ENCODE measurements at places on chromosomes 7 and 10.

DNA sequence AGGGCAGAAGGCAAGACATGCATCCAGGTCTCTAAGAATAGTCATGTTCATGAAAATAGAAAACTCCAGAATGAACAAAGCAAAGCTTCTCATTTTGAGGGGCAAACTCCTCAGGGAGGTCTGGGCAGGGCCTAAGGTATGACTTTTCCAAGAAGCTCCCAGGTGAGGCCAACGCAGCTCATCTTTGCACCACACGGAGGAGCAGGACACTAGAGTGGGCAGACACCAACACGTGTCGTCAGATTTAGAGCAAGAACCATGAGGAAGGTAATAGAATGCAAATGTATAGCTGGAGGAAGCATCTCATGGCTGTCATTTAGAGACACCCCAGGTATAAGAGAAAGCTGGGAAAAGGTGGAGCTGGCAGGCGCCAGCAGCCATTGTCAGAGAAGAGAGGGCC is 95.7 kb downstream of the WDFY4 start:
- no peaks in the 10 kb centered on the region for H3K27me3 ChIP-seq
- no peaks in the 10 kb centered on the region for H3K4me1 ChIP-seq
- no peak overlapping the region for H3K27ac ChIP-seq

DNA sequence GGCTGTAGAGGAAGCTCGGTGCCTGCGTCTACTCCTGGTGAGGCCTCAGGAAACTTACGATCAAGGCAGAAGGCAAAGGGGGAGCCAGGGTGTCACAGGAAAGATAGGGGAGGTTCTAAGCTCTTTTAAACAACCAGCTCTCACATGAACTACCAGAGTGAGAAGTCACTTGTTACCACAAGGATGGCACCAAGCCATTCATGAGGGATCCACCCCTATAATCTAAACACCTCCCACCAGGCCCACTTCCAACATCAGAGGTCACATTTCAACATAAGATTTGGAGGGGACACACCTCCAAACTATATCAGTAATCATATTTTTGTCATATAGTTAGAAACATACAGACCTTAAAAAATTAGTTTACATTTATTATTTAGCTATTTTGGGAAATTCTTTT is 9.4 kb downstream of the NOC3L start:
- H3K27me3 ChIP-seq: no peaks in the 10 kb centered on the region
- no peak overlapping the region for H3K27ac ChIP-seq
- H3K36me3 ChIP-seq: peaks cover 4% of the 10 kb centered on the region
- H3K4me3 ChIP-seq: no peak overlapping the region
- no peaks in the 10 kb centered on the region for H3K4me1 ChIP-seq

DNA sequence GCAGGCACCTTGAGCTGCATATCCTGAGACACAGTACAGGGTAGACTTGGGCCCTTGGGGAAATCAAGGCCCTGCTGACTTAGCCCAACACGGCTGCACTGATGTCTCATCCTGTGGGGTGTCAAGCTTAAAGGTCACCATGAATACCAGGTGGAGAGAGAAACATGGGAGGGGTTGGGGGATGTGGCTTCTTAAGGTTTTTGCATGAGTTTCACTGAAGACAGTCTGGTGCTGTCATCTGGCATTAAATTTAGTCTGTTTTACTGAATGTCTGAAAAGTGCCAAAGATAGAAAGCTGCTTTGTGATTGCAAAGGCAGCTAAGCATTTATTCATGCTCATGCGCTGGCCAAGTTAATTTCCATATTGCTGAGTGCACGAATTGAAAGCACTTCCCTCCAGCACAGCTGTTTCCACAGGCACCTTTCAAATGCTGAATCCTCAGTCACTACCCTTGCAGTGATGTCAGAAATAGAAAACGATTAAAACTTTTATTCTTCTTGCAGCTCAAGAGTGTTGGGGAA is 102.1 kb downstream of the OSBPL3 start:
- peak; percentile 62 for DNase-seq
- no peak overlapping the region for H3K4me3 ChIP-seq
- H3K4me1 ChIP-seq: peaks cover 16% of the 10 kb centered on the region
- H3K27me3 ChIP-seq: no peaks in the 10 kb centered on the region
- H3K27ac ChIP-seq: peak overlapping the region; percentile 5
- H3K36me3 ChIP-seq: no peaks in the 10 kb centered on the region

GRCh38 chr10:72353965-72354355 is 759 bp downstream of the DNAJB12 start:
- peak overlapping the region; percentile 98 for H3K4me3 ChIP-seq
- no peak for DNase-seq
- H3K27me3 ChIP-seq: no peaks in the 10 kb centered on the region
- peak overlapping the region; percentile 87 for H3K27ac ChIP-seq
- H3K36me3 ChIP-seq: 0 out of 2 replicates have a peak, but pooled peaks cover 6% of the 10 kb centered on the region
- peaks cover 7% of the 10 kb centered on the region for H3K4me1 ChIP-seq

- no peaks in the 10 kb centered on the region for H3K36me3 ChIP-seq
- no peak for DNase-seq
- peaks cover 27% of the 10 kb centered on the region for H3K4me1 ChIP-seq
- H3K4me3 ChIP-seq: no peak overlapping the region
- no peaks in the 10 kb centered on the region for H3K27me3 ChIP-seq
Observed at GRCh38 chr7:30302656-30303311, 18.4 kb downstream of the ZNRF2 start.

DNA sequence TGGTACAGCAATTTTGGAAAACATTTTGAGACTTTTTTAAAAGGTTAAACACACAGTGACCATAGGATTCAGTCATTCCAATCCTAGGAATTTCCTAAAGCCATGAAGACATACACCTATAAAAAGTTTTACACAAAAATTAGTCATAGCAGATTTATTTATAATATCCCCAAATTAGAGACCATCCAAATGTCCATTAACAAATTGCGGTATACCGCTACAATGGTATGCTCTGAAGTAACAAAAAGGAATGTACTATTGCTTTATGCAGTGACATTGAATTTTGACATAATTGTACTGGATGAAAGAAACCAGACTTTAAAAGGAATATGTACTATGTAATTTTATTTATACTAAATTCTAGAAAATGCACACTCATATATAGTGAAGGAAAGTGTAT is 362.8 kb downstream of the HGF start:
- DNase-seq: no peak
- H3K27ac ChIP-seq: no peak overlapping the region
- no peaks in the 10 kb centered on the region for H3K4me1 ChIP-seq
- no peaks in the 10 kb centered on the region for H3K36me3 ChIP-seq
- no peaks in the 10 kb centered on the region for H3K27me3 ChIP-seq
- no peak overlapping the region for H3K4me3 ChIP-seq

GRCh38 chr7:39700165-39700564 is 76.8 kb downstream of the RALA start:
- H3K4me1 ChIP-seq: no peaks in the 10 kb centered on the region
- no peak overlapping the region for H3K4me3 ChIP-seq
- H3K36me3 ChIP-seq: peaks cover 2% of the 10 kb centered on the region
- H3K27me3 ChIP-seq: no peaks in the 10 kb centered on the region
- DNase-seq: no peak
- no peak overlapping the region for H3K27ac ChIP-seq

GRCh38 chr7:132428247-132428919 is 147.9 kb downstream of the PLXNA4 start:
- no peaks in the 10 kb centered on the region for H3K4me1 ChIP-seq
- no peak for DNase-seq
- H3K27ac ChIP-seq: no peak overlapping the region
- H3K4me3 ChIP-seq: no peak overlapping the region
- H3K27me3 ChIP-seq: 0 out of 2 replicates have a peak, but pooled peaks cover 2% of the 10 kb centered on the region

GRCh38 chr7:101644879-101645278 is 15.8 kb upstream of the MYL10 start:
- H3K27me3 ChIP-seq: peaks cover 2% of the 10 kb centered on the region
- H3K4me3 ChIP-seq: no peak overlapping the region
- no peak for DNase-seq
- H3K36me3 ChIP-seq: no peaks in the 10 kb centered on the region
- no peaks in the 10 kb centered on the region for H3K4me1 ChIP-seq
- no peak overlapping the region for H3K27ac ChIP-seq

DNA sequence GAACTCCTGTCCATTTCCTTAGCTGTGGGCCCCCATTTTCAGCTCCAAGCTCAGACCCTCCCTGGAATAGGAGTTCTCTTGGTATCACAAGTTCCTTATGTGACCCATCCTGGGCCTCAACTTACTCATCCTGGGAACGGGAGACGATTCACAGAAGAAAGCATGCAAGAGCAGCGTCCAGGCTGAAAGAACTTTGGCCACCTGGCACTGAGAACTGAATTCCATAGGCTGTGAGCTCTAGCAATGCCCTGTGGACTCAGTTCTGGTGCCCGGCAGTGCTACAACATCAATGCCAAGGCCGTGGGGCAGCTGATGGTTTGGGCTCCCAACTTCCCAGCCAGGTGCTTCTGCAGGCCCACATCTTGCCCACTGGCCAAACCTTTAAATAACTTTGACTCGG is 3.9 kb upstream of the CUEDC2 start:
- no peaks in the 10 kb centered on the region for H3K36me3 ChIP-seq
- H3K27ac ChIP-seq: peak overlapping the region; percentile 58

DNA sequence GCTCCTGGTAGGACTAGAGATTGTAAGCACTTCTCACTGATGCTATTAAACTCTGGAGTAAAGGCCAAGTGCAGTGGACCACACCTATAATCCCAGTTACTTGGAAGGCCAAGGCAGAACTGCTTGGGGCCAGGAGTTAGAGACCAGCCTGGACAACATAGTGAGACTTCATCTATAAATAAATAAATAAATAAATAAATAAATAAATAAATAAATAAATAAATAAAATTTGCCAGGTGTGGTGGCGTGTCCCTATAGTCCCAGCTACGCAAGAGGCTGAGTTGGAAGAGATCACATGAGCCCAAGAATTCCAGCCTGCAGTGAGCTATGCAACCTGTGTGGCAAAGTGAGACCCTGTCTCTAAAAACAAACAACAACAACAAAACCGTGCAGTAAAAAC is 1475.7 kb downstream of the REEP3 start:
- no peaks in the 10 kb centered on the region for H3K36me3 ChIP-seq
- no peaks in the 10 kb centered on the region for H3K4me1 ChIP-seq
- DNase-seq: no peak
- no peak overlapping the region for H3K27ac ChIP-seq
- H3K27me3 ChIP-seq: no peaks in the 10 kb centered on the region
- H3K4me3 ChIP-seq: no peak overlapping the region

DNA sequence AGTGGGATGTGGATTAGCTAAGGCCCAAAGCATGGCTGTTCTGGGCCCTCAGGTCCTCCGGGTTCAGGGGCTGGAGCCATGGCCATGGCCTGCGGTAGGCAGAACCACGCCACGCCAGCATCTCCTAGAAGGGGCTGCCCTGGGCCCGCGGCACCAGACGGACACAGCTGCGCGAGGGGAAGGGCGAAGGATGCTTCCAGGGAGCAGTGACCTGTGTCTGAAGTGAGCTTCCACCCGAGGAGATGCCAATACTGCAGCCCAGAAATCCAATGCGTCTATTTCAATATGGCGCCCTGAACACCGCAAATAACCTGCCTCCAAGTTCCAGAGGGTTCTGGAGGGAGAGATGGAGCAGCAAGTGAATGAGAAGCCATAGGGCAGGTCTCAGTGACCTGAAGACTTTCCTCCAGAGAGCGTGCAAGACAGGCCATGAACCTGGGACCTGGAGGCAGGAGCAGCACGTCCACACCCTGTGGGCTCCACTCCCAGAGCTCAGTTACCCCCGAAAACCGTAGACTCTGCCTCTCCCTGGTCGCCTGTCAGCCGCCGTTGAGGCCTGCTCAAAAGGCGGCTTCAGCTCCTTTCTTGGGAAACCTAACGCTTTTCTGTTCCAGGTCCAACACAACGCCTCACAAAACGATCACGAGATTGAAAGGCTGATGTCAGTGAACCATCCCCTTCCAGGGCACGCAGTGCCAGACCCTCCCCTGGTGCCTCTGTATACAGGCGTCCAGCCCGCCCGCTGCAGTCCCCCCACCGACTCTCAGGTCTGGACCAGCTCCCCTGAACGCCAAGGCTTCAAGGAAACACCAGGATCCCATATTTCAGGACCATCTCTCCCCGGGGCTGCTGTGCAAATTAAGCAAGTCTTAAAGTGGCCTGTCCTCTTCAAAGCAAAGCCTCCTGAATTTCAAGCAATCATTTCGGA is 37.4 kb downstream of the AMZ1 start:
- H3K4me3 ChIP-seq: no peak overlapping the region
- peaks cover 6% of the 10 kb centered on the region for H3K36me3 ChIP-seq
- no peaks in the 10 kb centered on the region for H3K27me3 ChIP-seq
- H3K4me1 ChIP-seq: peaks cover 7% of the 10 kb centered on the region
- H3K27ac ChIP-seq: no peak overlapping the region

DNA sequence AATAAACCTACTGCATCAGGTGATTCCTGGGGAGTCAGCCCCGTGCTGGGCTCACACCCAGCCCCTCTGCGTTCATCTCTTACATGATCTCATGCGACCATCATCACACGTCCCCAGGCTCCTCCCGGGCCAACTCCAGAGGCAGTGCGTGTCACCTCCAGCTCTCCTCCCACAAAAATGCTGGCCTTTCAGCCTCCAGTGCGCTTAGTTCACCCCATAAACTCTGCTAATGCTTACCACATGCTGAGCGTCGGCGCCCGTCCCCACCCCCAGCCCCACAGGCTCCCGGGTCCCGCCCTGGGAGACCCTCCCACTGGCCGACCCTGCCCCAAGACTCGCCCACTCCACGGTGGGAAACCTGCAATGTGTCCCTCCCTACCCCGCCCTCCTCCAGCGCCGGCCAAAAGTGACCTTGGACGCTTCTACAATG is 816 bp upstream of the SDK1 start:
- peaks cover 6% of the 10 kb centered on the region for H3K27me3 ChIP-seq
- no peaks in the 10 kb centered on the region for H3K36me3 ChIP-seq
- H3K4me3 ChIP-seq: peak overlapping the region; percentile 53

- no peak overlapping the region for H3K4me3 ChIP-seq
- no peak overlapping the region for H3K27ac ChIP-seq
- DNase-seq: no peak
- no peaks in the 10 kb centered on the region for H3K36me3 ChIP-seq
- no peaks in the 10 kb centered on the region for H3K4me1 ChIP-seq
Observed at GRCh38 chr7:47488969-47489342, 93.0 kb downstream of the TNS3 start.

- DNase-seq: no peak
- H3K27ac ChIP-seq: no peak overlapping the region
- no peaks in the 10 kb centered on the region for H3K27me3 ChIP-seq
- H3K36me3 ChIP-seq: no peaks in the 10 kb centered on the region
- no peak overlapping the region for H3K4me3 ChIP-seq
Observed at GRCh38 chr7:121485467-121486243, 89.5 kb upstream of the FAM3C start.

DNA sequence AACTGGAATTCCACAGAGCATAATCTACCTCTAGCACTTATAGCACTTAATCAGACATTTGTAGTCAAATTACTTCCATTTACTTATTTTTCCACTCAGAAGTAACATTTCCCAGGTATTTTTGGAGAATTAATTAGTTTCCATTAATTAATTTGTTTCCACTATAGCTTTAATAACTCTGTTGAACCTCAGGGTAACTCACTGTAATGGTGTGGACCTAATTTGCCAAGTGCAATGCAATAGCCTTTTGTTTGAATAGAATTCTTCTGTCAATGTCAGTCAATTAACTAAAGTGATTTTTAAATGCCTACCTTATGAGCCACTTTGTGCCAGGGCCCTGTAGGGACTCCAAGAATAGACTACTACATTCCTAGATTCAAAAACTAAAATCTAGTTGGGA is 115.4 kb downstream of the CSTF2T start:
- H3K4me3 ChIP-seq: no peak overlapping the region
- H3K4me1 ChIP-seq: no peaks in the 10 kb centered on the region
- H3K27me3 ChIP-seq: no peaks in the 10 kb centered on the region
- no peak for DNase-seq

Data from GM12878 (cell line).